ENCODE measurements at places on chromosomes 2 and 18.

GRCh38 chr18:40371673-40372072 lies 1583.4 kb upstream of the PIK3C3 start:
- no peak for DNase-seq

GRCh38 chr2:26130763-26131162 lies 42.1 kb upstream of the GAREM2 start:
- no peak for DNase-seq

GRCh38 chr2:143402451-143402850 lies 273.2 kb downstream of the ARHGAP15 start:
- no peak for DNase-seq

GRCh38 chr2:174535757-174536703 lies 49.2 kb upstream of the GPR155 start:
- no peak for DNase-seq

DNA sequence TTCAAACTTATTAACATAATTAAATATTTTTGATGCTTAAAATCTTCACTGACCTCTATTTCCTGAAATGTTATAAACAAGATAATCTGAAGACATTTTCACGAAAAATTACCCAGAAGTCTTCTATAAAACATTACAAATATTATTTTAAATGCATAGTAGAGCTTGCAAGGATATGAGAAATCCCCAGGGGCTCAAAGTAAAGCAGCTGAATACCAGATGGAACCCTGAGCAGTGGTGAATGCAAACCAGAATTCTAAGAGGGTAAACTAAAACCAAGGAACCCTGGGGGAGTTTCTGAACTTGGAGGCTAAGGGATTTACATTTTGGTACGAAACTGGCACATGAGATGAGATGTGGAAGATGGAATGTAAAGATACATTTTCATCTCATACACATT lies 83.6 kb downstream of the FSHR start:
- no peak for DNase-seq

GRCh38 chr18:37779220-37779619 lies 213.6 kb upstream of the CELF4 start:
- no peak for DNase-seq

DNA sequence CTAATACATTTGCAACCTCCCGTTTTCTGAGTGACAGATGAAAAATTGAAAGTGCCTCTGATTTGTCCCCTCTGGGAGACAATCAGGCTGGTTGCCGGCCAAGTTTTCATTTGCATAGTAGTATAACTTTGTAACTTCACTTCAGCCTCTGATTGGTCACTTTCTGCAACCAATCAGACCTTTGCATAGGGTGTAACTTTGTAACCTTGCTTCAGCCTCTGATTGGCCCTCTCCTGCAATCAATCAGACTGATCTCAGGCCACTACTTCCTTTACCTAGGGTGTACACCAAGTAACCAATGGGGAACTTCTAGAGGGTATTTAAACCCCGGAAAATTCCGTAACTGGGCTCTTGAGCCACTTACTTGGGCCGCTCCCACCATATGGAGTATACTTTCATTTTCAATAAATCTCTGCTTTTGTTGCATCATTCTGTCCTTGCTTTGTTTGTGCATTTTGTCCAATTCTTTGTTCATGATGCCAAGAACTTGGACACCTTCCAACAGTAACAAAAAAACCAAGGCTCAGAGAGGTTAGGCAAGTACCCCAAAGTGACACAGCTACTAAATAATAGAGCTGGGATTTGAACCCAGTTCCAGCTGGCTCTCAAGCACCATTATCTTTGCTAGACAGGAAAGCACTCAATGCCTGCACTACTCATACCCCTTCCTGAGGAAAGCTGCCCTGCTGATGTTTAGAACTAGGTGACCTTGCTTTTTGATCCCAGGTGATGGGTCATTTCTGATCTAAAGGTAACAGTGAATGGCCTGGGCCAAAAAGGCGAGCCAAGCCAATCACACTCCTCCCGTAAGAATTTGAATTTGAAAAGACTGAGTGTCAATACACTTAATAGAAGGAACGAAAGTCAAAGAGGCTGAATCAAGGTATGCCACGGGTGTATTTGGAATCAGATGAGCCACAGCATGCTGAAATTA lies 10.9 kb upstream of the MYOM1 start:
- DNase-seq, result no peak

GRCh38 chr2:99255491-99256318 lies at the start of gene LYG2:
Gene LYG2, minus strand, starts transcription at chr2:99255666. Its CDS starts 1,406 bp downstream, at chr2:99254260.
- no peak for DNase-seq

DNA sequence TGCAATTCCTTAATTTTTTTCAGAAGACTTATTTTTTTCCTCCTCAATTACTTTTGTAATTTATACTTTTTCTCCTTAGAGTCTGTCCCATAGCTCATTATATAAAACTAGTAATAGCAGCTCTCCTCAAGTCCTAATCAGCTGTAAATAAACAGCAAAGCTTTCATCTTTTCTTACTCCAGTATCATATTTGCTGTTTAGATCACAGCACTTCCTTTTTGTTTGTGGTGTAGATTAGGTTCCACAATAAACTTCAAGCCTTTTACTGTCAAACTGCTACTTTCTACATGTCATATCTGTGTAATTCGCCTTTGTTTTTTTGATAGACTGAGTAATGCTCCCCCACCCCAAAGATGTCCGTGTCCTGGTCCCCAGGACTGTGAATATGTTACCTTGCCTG lies 25.5 kb downstream of the GCG start:
- no peak for DNase-seq

GRCh38 chr2:29047083-29047845 lies 27.1 kb downstream of the PCARE start:
- DNase-seq, result no peak

GRCh38 chr2:59969161-59969560 lies 584.3 kb downstream of the BCL11A start:
- DNase-seq, result no peak

DNA sequence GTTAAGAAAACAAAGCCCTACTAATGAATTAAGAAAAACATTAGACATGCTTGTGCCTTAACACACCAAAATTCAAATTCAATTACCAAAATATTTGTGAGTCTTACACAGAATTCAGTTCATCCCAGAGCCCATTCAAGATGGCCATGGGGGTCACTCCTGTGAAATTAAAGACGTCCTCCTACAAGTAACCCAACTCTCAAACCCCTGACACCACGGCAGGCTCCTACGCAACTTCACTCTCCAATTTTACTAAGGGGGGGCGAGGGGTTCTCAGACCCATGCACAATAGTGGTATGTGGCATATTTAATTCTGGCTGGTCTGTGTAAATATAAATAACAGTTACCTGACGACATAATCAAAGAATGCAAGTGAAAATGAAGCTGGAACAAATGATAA lies 5.0 kb downstream of the ZNF516 start:
- DNase-seq, result no peak

Measured in activated gamma-delta T cell treated with Interleukin-2 at 50 U/mL for 16 hours (primary cell).